ENCODE measurements at places on chromosomes 5 and 9. TPM values are rescaled to one million over a fixed set of nuclear protein-coding genes. Genes with fewer than 3 reads are reported as not detected.
A peak's percentile ranks its signal among the peaks of the same experiment; 100 is the strongest.

The SPATA31E1 gene
- not detected for total RNA-seq

The SLC45A2 gene
- total RNA-seq = 0.59 TPM

DNA sequence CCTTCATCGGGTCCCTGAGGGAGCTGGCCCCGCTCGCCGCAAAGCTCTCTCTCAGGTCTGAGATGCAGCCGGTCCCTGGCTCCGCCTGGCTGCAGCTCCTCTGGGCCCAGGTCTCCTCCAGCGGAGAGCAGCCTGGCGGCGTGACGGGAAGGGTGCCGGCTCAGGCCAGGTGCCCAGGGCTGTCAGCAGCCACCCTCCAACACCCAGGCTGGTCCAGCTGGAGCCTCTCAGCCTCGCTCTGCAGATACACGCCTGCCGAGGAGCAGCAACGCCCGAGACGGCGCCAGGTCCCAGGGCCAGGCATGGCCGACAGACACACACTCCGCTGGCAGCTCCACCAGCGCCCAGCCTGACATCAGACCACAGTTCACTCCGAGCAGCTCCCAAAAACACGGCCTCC, 25.6 kb downstream of the FAM163B start:
- no peak overlapping the region for H3K4me3 ChIP-seq
- no peak for DNase-seq
- no peaks in the 10 kb centered on the region for H3K4me1 ChIP-seq
- H3K36me3 ChIP-seq = no peaks in the 10 kb centered on the region
- peaks cover 42% of the 10 kb centered on the region for H3K27me3 ChIP-seq
- no peak overlapping the region for H3K27ac ChIP-seq

DNA sequence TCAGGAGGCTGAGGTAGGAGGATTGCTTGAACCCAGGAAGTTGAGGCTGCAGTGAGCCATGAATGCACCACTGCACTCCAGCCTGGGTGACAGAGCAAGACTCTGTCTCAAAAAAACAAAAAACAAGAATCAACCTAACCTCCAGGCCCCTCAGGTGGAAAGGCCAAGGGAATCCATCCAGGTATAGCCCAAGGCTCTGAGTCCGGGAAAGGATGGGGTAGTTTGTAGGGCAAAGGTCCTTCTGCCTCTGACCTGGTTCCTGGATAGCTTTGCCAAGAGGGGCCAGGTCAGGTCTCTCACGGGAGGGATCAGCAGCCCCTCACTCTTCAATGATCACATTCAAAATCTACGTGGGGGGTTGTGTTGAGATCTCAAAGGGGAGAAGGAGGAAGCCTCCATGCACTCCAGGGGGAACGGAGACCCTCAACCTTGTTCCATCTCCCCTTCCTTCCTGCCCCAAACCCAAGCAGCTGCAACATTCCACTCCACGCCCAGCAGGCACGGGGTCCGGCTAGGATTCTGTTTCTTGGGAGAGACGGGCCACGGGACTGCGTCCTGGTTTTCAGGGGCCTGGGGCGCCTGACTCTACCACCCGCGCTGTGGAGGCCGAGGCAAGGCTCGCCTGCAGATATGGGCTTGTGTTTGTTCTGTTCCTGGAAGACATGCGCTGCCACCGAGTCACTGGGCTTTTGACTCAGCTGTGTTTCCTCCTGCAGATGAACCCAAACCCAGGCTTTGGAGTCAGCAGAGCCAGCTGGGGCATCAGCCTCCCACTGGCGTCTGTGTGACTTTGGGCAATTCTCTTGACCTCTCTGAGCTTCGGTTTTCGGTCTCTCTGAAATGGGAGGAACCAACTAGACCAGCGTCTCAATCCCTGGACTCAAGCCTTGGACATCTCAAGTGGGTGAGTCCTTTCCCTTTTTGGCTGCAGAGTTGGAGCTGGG, 35.5 kb downstream of the PLPP7 start:
- peak; percentile 87 for DNase-seq
- no peaks in the 10 kb centered on the region for H3K27me3 ChIP-seq
- H3K36me3 ChIP-seq = no peaks in the 10 kb centered on the region
- no peak overlapping the region for H3K4me3 ChIP-seq

DNA sequence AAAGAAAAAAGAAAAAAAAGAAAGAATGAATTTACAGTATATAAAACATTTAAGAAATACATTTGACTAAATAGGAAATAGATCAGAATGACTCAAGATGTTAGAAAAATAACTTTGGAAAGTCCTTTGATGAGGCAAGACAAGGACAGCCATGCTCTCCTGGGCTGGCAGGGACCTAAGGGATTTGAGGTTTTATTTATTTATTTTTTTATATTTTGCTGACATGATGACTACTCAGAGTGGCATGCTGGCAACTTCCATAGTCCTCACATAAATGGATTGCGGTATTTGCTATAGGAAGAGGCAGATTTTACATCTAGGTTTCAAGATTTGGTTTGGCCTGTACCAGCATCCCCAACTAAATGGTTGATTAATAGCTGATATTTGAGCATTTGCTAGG, 17.7 kb downstream of the SLC28A3 start:
- H3K4me1 ChIP-seq = peaks cover 32% of the 10 kb centered on the region
- H3K27ac ChIP-seq = peak overlapping the region; percentile 41
- no peak overlapping the region for H3K4me3 ChIP-seq
- H3K27me3 ChIP-seq = peaks cover 2% of the 10 kb centered on the region
- DNase-seq = no peak
- no peaks in the 10 kb centered on the region for H3K36me3 ChIP-seq

- no peaks in the 10 kb centered on the region for H3K4me1 ChIP-seq
- no peaks in the 10 kb centered on the region for H3K27me3 ChIP-seq
- DNase-seq = no peak
- no peak overlapping the region for H3K27ac ChIP-seq
- no peak overlapping the region for H3K4me3 ChIP-seq
- no peaks in the 10 kb centered on the region for H3K36me3 ChIP-seq
Measured at GRCh38 chr9:71524516-71524915, 243.8 kb downstream of the CEMIP2 start.

DNA sequence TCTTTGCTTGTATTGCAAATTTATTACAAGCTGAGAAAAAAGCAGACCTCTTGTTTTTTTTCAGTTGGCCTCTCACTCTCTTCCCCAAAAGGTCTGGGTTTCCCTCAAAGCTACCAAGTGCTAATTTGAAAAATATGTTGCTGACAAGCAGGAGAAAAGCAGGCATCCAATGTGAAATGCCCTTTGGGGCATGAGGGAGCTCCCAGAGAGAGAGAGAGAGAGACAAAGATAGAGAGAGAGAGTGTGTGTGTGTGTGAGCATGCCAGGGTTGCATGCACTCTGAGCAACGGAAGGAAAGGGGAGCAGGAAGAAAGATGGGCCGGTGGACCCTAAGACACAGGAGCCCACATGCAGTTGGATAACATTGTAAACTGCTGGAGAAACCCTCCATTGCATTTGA, 358.4 kb downstream of the TMEM38B start:
- H3K27ac ChIP-seq = no peak overlapping the region
- no peaks in the 10 kb centered on the region for H3K27me3 ChIP-seq
- DNase-seq = no peak
- no peak overlapping the region for H3K4me3 ChIP-seq

The STPG3 gene
- total RNA-seq = 0.36 TPM

The CAVIN4 gene
- total RNA-seq = 1.4 TPM

DNA sequence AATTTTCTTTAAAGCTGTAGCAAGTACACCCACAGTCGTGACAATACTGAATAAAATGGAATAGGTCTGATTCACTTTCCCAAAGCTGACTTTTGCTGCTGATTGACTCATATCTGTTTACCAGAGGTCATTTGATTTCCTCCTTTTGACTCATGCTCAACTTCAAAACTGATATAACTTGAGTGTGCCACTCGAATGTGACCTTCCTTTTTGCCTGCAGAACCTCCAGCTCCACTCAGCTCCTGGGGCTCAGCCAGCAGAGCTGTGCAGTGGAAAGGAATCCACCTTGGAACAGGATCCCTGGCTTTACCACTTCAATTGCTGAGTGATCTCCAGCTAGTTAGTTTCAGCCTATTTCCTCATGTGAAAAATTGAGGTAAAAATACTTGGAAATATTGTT, 84.1 kb downstream of the FEM1C start:
- H3K4me1 ChIP-seq = peaks cover 45% of the 10 kb centered on the region
- no peaks in the 10 kb centered on the region for H3K36me3 ChIP-seq
- H3K27ac ChIP-seq = peak overlapping the region; percentile 98
- DNase-seq = no peak
- H3K27me3 ChIP-seq = no peaks in the 10 kb centered on the region

DNA sequence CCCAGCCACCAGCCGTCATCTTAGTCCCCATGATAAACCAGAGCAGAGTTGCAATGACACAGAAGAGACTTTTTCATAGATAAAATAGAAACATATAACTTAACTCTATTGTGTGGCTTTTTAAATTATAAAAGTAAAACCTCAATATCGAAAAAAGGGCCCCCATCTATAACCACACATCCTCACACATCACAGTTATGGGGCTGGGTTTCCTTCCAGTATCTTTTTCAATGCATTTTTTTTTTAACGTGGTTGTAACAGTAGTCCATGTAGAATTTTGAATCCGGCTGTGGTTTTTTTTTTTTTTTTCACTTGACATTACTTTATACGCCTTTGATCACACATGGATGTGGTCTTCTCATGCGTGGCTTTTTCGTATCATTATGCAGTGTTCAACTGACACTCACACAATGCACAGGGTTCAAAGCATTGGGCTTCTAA, 77.4 kb downstream of the CFAP77 start:
- no peak overlapping the region for H3K27ac ChIP-seq
- no peaks in the 10 kb centered on the region for H3K36me3 ChIP-seq
- no peaks in the 10 kb centered on the region for H3K4me1 ChIP-seq
- peak; percentile 62 for DNase-seq
- H3K27me3 ChIP-seq = peaks cover 58% of the 10 kb centered on the region
- no peak overlapping the region for H3K4me3 ChIP-seq

GRCh38 chr5:170168797-170169196, 63.1 kb downstream of the FOXI1 start:
- no peaks in the 10 kb centered on the region for H3K36me3 ChIP-seq
- peaks cover 21% of the 10 kb centered on the region for H3K27me3 ChIP-seq
- H3K27ac ChIP-seq = no peak overlapping the region
- H3K4me1 ChIP-seq = no peaks in the 10 kb centered on the region
- H3K4me3 ChIP-seq = no peak overlapping the region

The GKAP1 gene
- total RNA-seq = 1.5 TPM

The IDNK gene
- total RNA-seq = 4.0 TPM

- H3K36me3 ChIP-seq = no peaks in the 10 kb centered on the region
- H3K4me3 ChIP-seq = no peak overlapping the region
- DNase-seq = no peak
- no peaks in the 10 kb centered on the region for H3K4me1 ChIP-seq
- H3K27ac ChIP-seq = no peak overlapping the region
Measured at GRCh38 chr5:59021286-59021673, 438.4 kb downstream of the RAB3C start.

DNA sequence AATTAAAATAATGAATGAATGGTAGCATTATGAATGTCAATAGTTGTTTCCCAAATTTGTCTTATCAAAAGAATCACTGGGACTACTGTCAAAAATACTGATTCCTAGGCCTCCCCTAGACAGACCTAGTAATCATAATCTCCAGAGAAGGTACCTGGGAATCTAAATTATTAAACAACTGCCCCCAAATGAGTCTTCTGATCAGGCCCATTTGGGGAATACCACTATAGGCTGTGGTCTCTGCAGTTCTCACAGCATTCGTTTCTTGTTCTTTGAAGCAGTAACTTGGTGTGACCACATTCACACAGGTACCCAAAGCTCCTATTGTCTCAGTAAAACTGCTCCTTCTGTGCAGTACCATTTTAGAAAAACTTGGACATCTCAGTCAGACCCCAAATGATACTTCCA, 230.9 kb downstream of the PIK3R1 start:
- no peak overlapping the region for H3K4me3 ChIP-seq
- DNase-seq = no peak
- no peaks in the 10 kb centered on the region for H3K36me3 ChIP-seq
- H3K27me3 ChIP-seq = no peaks in the 10 kb centered on the region

GRCh38 chr9:108934323-108934893, at the start of gene ABITRAM:
Gene ABITRAM, plus strand, starts transcription at chr9:108934400. Its CDS starts 87 bp downstream, at chr9:108934487.
- H3K4me3 ChIP-seq = peak within 1 kb of the TSS; percentile 97
- H3K36me3 ChIP-seq = peaks cover 21% of the 10 kb centered on the region
- H3K27ac ChIP-seq = peak within 1 kb of the TSS; percentile 75

The PCDHGC5 gene
- total RNA-seq = 5.3 TPM

GRCh38 chr9:81389569-81389993, 299.8 kb downstream of the TLE1 start:
- peak overlapping the region; percentile 5 for H3K4me3 ChIP-seq
- DNase-seq = peak; percentile 92
- H3K4me1 ChIP-seq = peaks cover 24% of the 10 kb centered on the region
- no peaks in the 10 kb centered on the region for H3K27me3 ChIP-seq
- no peaks in the 10 kb centered on the region for H3K36me3 ChIP-seq
- H3K27ac ChIP-seq = peak overlapping the region; percentile 87

- no peak for DNase-seq
- H3K4me1 ChIP-seq = no peaks in the 10 kb centered on the region
- no peaks in the 10 kb centered on the region for H3K27me3 ChIP-seq
- H3K36me3 ChIP-seq = no peaks in the 10 kb centered on the region
Measured at GRCh38 chr5:29852329-29852728, 1341.2 kb upstream of the CDH6 start.

- DNase-seq = peak; percentile 66
- H3K4me3 ChIP-seq = no peak overlapping the region
- H3K4me1 ChIP-seq = no peaks in the 10 kb centered on the region
- H3K27ac ChIP-seq = no peak overlapping the region
- peaks cover 4% of the 10 kb centered on the region for H3K36me3 ChIP-seq
Measured at GRCh38 chr9:137117269-137117731, 2.8 kb upstream of the DPP7 start.

DNA sequence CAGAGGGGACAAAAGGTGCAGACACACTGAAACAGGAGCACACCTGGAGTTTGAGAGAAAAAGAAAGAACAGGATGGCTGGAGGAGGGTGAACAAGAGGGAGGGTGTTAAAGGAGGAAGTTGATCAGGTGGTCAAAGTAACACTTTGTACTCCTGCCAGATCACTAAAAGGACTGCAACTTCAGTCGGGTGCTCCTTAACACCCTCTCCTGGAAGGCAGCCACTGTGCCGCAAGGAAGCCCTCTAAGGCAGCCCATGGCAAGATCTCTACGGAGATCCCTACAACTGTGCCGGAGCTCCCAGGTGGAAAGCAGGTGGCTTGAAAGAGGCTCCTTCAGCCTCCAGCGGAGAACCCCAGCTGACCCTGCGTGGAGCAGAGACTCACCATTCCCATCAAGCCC, 124.4 kb upstream of the MSX2 start:
- DNase-seq = no peak
- H3K36me3 ChIP-seq = no peaks in the 10 kb centered on the region
- H3K4me1 ChIP-seq = no peaks in the 10 kb centered on the region
- H3K27me3 ChIP-seq = no peaks in the 10 kb centered on the region
- H3K27ac ChIP-seq = no peak overlapping the region

DNA sequence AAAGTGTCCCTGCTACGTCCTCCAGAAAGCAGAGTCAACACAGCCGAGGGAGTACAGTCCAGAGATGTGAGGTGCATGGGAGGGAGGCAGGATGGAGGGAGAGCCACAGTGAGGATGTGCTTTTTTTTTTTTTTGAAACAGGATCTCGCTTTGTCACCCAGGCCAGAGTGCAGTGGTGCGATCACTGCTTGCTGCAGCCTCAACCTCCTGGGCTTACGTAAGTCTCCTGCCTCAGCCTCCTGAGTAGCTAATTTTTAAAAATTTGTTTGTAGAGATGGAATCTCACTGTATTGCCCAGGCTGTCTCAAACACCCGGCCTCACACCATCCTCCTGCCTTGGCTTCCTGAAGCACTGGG, 33.2 kb upstream of the ALDH1B1 start:
- H3K27ac ChIP-seq = no peak overlapping the region
- peaks cover 14% of the 10 kb centered on the region for H3K4me1 ChIP-seq
- H3K4me3 ChIP-seq = no peak overlapping the region
- H3K27me3 ChIP-seq = peaks cover 2% of the 10 kb centered on the region
- H3K36me3 ChIP-seq = no peaks in the 10 kb centered on the region
